ENCODE measurements at places on chromosomes 4 and X.

- DNase-seq = no peak
Measured at GRCh38 chrX:118780911-118781310, 42.7 kb upstream of the ZCCHC12 start.

- DNase-seq = no peak
Measured at GRCh38 chr4:122701061-122701460, 31.4 kb upstream of the BBS12 start.

DNA sequence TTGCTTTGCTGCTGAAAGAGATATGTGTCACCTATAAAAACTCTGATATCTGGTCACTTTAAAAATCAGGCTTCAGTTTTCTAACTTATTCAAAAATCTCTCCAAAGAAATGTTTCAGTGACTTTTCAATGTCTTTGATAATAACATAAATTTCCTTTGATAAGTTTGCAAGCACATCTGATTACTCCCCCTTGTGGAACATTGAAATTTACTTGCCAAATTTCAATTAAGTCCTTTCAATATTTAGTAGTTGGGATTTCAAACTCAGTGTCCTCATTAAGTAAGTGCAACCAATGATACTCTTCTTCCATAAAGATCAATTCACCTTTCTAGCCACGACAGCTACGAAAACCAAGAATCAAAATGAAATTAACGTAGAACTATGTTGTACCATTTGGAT is 151.3 kb upstream of the FAM47C start:
- no peak for DNase-seq

GRCh38 chrX:114959729-114960128 is 57.7 kb downstream of the IL13RA2 start:
- peak; percentile 5 for DNase-seq

- no peak for DNase-seq
Measured at GRCh38 chr4:159069922-159070321, 33.0 kb upstream of the RAPGEF2 start.

DNA sequence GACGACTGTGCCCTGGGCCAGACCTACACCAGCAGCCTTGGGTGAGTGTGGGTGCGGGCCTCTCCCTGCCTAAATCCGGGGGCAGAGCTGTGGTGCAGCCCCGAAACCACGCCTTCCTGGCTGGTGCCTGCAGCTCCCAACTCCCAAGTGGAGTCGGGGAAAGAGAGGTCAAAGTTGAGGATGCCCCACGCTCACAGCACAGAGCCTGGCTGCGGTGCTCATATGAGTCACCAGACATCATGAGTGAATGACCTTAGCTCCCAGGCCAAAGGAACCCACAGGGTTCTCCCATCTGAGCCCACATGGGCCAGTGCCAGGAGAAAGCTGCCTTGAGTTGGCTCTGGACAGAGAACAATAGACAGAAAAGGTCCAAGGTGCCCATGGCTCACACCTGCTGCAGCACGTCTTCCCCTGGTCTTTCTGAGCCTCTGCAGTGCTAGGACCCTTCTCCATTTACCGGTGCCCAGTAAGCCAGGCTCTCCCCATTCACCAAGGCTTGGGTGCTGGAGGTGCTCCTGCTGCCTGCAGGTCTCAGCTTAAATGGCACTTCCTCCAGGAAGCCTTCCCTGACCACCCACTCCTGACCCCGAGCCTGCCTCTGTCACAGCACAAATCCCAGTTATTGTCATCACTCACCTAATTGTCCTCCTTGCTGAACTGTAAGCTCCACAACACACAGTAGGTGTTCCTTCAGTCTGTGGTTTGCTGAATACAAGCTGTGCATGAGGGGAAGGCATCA is 224.2 kb downstream of the AFAP1 start:
- DNase-seq = no peak

DNA sequence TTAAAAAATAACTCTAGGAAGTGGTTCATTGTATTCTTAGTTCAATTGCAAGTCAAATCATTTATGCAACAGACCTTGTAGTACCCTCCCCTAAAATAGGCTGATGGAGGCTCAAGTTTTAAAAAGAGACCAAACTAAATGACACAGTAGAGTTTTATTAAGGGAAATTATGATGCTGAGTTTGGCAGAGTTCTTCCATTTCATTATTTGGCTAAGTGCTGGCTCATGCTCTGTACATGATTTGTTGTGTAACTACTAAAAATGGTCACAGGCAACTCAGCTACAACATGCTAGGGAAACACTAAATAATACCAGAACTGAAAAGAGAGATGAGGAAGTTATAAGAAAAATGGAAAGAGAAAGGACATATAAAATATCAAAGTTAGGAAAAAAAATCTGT is 96.1 kb upstream of the TFDP3 start:
- no peak for DNase-seq

- DNase-seq = no peak
Measured at GRCh38 chrX:140983730-140984129, 18.7 kb upstream of the SPANXB1 start.

DNA sequence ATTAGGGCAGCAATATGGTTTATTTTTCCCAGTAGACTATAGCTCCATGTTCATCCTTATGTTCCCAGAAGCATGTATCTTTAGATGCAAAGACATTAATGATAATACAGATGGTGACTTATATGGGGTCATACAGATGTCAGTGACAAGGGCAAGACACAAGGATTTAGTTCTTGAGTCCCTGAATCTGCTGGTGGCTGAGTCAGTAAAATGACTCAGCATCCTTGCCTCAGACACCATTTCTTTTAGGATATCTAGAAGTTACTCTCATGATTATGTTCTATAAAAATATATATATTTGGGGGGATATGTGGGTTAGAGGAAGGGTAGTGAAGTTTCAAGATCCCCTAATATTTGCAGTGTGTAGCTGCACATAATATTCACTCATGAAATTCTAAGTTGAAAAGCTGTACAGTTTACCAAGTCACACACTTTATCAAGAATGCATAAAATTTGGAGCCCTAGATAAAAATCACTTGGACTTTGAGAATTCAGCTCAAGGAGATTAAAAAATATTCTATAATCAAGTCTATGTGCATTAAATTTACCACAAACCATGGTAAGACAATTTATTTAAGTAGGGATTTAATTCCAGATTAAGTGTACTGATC is 101.9 kb downstream of the LNX1 start:
- DNase-seq = no peak

DNA sequence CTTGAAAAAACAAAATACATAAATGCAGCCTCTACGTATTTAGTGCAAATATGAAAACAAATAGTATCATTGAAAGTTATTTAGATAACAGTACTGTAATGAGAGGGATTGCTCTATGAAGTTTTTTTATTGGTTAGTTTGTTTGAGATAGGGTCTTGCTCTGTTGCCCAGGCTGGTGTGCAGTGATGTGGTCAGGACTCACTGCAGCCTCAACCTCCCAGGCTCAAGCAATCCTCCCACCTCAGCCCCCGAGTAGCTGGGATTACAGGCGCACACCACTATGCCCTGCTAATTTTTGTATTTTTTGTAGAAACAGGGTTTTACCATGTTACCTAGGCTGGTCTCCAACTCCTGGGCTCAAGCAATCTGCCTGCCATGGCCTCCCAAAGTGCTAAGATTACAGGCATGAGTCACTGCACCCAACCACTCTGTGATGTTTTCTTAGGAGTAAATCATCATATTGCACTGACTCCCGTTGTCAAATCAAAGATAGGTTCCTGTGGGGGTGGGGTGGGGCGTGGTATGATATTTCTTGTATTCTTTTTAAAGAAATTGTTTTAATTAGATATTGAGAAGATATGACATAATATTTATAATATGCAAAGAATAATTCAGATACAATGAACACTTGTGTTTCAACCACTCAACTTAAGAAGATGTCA is 75.8 kb downstream of the ATG4A start:
- DNase-seq = no peak

DNA sequence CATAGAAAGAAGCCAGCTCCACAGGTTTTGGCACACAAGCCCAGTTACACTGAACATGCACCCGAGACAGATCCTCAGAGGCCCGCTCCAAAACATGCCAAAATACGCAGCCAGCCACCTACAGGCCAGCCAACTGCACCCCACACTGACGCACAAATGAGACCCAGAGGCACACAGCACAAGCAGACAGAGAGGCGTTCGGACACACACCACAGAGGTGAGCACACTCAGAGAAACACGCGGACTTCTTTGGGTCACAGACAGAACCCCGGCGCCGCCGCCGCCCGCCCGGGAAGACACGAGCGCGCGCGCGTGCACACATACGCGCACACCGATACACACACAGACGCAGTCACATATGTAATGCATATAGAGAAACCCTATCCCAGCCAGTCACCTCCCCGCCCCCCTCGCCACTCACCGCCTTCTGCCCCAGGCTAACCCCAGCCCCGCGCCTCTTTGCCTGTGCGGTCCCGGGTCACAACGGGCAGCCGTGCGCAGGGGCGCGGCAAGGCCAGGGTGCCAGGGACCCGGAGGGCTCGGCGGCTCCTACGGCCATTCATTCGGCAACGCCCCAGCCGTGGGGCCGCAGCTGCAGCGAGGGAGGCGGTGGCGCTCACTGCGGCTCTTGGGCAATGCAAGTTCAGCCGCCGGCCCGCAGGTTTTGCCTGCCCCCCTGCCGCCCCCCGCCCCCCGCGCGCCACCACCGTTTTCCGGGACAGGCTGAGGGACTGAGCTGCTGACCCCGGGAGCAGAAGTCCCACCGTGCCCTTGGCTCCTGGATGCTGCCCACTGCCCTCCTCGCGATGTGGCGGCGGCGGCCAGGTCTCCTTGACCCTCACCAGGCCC is 553 bp downstream of the SEPTIN6 start:
- peak; percentile 61 for DNase-seq

DNA sequence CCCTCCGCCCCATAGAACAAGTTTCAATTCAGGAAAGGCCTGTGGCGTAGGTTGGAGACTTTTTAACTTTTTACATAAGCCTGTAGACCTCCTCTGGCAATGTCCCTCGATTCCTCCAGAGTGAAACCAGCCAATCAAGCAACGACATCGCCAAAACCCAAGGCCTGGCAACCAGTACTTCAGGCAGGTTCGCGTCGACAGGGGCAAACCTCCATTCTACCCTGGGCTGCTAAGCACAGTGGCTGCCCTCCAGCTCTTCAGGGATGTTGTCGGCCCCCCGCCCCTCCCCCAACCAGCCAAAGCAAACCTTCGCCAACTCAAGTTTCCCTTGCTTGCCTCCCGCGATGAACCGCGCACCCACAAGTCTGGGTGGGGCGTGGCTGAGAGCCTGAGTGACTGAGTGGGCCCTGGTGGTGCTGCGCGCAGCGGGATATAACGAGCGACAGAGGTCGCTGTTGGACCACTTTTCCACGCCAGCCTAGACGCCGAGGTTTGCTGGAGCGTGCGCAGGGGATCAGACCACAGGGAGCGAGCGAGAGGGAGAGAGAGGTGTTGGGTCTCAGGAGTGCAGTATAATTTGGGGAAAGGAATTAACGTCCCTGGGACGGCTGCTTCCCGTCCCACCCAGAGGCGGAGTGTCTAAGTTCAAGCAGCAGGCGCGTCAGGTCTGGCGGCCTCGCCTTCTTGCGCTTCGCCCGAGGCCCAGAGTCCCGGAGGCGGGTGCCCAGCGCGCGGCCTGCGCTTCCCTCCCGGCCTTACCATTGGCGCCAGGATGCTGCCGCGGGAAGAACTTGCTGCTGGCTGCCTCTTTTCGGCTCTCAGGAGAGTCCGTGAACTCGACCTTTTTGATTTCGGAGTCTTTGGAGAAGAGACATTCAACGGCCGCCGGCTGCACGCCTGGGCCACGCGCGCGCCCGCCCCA is 9.0 kb upstream of the PITX2 start:
- peak; percentile 98 for DNase-seq

DNA sequence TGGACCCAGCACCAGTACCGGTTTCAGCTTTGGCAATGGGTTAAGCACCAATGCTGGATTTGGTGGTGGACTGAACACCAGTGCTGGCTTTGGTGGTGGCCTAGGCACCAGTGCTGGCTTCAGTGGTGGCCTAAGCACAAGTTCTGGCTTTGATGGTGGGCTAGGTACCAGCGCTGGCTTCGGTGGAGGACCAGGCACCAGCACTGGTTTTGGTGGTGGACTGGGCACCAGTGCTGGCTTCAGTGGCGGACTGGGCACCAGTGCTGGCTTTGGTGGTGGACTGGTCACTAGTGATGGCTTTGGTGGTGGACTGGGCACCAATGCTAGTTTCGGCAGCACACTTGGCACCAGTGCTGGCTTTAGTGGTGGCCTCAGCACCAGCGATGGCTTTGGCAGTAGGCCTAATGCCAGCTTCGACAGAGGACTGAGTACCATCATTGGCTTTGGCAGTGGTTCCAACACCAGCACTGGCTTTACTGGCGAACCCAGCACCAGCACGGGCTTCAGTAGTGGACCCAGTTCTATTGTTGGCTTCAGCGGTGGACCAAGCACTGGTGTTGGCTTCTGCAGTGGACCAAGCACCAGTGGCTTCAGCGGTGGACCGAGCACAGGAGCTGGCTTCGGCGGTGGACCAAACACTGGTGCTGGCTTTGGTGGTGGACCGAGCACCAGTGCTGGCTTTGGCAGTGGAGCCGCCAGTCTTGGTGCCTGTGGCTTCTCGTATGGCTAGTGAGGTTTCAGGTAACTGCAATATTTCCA is 9.8 kb downstream of the TRO start:
- no peak for DNase-seq

- DNase-seq = no peak
Measured at GRCh38 chr4:94338681-94339351, 3.8 kb downstream of the HPGDS start.

DNA sequence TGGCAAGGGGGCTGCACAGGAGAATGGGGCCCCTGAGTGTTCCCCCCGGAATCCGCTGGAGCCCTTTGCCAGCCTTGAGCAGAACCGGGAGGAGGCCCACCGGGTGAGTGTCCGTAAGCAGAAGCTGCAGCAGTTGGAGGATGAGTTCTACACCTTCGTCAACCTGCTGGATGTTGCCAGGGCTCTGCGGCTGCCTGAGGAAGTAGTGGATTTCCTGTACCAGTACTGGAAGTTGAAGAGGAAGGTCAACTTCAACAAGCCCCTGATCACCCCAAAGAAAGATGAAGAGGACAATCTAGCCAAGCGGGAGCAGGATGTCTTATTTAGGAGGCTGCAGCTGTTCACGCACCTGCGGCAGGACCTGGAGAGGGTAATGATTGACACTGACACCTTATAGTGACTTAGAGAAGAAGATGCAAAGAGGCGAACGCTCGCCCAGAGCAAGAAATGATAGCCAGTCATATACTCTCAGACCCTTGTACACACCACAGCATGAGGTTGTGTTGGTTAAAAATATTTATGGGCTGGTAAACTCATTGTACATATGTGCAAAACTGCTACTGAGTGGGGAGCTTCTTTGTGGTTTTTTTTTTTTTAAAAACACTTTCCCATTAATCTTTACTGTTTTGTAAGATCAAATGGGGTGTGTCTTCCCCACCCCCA is 52.5 kb downstream of the JADE1 start:
- no peak for DNase-seq

DNA sequence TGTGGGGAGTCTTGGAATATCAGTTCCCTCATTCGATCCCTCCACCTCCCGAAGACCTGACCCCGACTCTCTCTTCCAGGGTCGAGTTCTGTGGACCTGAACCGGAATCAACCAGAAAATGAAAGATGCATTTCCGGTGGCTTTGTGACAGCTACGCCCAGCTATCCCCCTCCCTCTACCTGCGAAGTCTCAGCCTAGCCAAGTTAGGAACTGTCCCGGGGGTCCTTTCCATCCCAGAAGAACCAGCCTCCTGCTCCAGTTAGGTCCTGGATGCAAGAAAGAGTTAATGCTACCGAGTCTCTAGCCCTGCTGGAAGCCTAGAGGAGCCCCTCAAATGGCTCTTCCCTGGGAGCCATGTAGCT is 13.4 kb upstream of the ETDC start:
- DNase-seq = no peak

Data from eye (tissue), 1 donor.